ENCODE measurements at places on chromosomes 11 and 22.

- no peak for DNase-seq
Measured at GRCh38 chr11:118998388-118998717, 415 bp downstream of the CENATAC start.

- DNase-seq, result no peak
Measured at GRCh38 chr11:110286298-110287040, 9.9 kb downstream of the RDX start.

DNA sequence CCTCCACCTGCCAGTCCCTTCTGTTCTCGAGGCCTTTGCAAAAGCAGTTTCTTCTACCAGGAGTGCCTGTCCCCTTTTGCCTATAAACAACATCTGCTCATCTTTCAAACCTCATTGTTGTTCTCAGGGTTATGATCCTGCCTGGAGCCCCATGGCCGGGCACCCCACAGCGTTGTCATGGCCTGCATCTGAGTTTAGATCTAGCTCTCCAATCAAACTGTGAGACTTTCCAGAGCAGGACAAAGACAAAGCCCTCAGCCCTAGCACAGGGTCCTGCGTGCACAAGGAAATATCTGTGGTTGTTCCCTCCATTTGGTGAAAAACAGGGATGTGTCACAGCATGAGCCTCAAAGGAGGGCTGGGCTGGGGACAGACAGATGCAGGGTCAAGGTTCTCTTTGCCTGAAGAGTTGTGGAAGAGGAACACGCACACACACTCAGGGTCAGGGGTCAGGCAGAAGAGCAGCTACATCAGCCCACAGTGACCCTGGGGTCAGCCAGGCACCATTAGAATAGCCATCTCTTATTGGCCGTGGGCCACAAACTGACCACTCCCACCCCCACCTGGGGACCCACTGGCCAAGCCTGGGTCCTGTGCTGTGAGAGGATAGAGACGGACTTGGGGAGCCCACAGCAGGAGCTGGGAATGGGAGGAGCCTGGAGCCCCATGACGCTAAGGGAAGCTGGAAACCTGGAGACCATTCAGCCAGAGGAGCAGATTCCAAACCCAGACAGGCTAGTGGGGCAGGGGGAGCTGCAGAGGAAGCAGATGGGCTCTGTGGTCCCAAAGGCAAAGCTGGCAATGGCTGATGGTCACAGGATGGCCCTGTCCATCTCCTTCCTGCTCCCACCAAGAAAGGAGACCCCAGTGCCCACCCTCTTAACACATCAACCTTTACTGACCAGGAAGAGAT, 99.4 kb downstream of the PDE2A start:
- DNase-seq, result no peak

DNA sequence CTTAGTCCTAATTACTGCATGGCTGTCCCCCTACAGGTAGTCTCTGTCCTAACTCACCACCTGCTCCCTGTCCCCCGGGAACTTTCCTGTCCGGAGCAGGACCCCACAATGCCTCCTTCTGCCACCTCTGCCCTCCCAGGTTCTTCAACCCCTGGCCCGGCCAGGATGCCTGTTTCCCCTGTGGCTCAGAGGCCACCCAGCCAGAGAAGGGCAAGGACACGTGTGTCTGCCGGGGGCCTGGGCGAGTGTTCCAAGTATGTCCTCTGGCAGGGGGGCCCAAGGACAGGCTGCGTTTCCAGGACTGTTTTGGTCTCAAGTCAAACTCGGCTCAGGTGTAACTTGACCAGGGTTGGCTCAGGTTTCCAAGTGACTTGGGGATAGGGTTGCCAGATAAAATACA, 63.8 kb downstream of the BTG4 start:
- DNase-seq, result no peak

GRCh38 chr11:34977089-34977912, 60.9 kb downstream of the PDHX start:
- DNase-seq, result peak; percentile 48

GRCh38 chr11:112962579-112963367, 1.6 kb downstream of the NCAM1 start:
- DNase-seq, result no peak

- DNase-seq, result peak; percentile 23
Measured at GRCh38 chr11:62081378-62082291, 42.2 kb upstream of the INCENP start.

GRCh38 chr11:8251616-8252295, 11.9 kb downstream of the LMO1 start:
- DNase-seq, result no peak

GRCh38 chr11:72599325-72600117, 74.7 kb downstream of the PDE2A start:
- no peak for DNase-seq

- no peak for DNase-seq
Measured at GRCh38 chr11:63760487-63761079, 8.0 kb downstream of the ZFTA start.

- DNase-seq, result no peak
Measured at GRCh38 chr11:9137293-9138132, 46.1 kb upstream of the SCUBE2 start.

DNA sequence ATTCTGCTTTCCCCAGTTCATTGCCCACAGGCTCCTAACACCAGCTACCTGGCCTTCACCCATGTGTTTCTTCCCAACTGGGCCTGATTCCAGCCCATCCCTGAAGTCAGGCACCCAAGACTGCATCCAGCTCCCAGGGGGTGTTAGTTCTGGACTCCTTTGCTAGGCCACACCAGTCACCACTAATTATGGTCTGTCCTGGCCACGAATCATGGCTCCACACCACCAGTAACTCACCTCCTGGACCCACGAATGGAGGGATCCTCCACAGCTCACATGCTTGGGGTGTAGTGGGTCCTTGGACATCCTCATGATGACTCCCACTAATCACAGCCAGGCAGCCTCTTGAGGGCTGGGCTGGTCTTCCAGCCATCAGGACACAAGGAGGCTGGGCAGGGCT, 3.6 kb upstream of the RASL10A start:
- DNase-seq, result no peak

DNA sequence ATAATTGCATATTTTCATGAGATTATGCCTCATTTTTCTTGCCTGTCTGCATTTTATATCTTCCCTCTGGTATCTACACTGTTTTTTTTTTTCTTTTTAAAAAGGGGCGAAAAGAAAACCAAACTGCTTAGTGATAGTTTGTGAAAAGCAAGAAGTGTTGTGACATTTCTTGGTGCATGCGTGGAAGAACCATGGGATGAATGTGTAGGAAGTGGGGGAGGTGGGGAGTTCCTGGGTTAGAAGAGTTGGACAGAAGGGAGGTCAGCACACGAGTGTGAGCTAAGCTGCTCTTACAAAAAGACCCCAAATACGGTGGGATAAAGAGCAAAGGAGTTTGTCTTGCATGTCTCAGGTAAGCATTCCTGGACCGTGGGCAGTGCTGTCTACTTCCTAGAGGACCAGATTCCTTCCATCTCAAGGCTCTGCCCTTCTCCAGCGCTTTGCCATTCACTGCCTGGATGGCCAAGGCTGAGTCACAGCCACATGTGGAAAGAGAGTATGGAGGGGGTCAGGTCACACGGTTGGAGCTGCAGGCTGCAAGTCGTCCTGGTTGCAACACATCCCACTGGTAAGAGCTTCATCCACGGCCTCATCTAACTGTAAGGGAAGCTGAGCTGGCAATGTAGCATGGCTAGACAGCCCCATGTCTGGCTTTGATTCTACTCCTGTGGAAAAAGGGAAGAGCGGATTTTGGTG, 300.6 kb downstream of the DDX10 start:
- peak; percentile 91 for DNase-seq

- no peak for DNase-seq
Measured at GRCh38 chr11:116851626-116852025, 14.2 kb upstream of the APOA1 start.

GRCh38 chr11:29087200-29087812, 929.5 kb downstream of the KCNA4 start:
- no peak for DNase-seq

GRCh38 chr11:59285716-59286260, 72.9 kb upstream of the OR5AN1 start:
- no peak for DNase-seq

Measured in AG09309 (cell line).